ENCODE measurements at places on chromosomes 5 and 9.

GRCh38 chr5:106415541-106415940, 1255.2 kb downstream of the EFNA5 start:
- DNase-seq, result no peak

- DNase-seq, result no peak
These were observed 55.9 kb downstream of the TMC1 start for GRCh38 chr9:72577212-72577753.

DNA sequence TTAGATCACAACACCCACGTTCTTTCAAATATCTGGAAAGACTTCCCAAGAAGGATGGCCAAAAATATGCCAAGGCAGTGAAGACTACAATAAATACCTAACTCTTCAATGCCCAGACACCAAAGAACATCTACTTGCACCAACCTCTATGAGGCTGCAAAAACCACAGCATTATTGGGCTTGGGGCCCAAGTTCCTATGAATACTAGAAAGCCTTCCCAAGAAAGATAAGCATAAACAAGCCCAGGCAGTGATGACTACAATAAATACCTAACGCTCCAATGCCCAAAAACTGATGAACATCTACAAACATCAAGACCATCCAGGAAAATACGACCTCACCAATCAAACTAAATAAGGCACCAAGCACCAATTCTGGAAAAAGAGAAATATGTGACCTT, 41.3 kb downstream of the AP3B1 start:
- no peak for DNase-seq

- peak; percentile 66 for DNase-seq
These were observed 943 bp downstream of the GALNT12 start for GRCh38 chr9:98808411-98808815.

- DNase-seq, result no peak
These were observed 2.5 kb downstream of the ACER2 start for GRCh38 chr9:19411316-19411715.

DNA sequence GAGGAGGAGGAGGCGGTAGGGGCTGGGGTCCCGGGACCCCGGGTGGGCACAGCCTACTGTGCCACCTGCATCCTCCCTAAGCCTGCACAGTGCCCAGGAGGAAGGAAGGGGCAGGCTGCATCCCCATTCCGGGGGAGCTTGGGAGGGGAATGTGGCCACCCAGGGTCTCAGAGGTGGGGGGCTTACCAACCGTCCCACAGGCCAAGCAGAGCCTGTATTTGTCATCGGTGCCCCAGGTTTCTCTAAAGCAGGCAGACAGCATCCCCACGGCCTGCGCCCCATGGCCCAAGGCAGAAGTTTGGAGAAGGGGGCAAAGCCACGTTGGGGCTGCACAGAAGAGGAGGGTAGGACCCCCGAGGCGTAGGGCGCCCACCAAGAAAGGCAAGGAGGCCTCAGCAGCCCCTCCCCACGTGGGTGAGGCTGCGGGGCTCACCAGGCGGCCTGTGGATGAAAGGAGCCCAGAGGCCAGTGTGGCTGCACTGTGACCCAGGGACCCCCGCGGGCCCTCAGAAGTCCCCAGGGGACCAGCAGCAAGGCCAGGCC, 507 bp upstream of the GPSM1 start:
- no peak for DNase-seq

DNA sequence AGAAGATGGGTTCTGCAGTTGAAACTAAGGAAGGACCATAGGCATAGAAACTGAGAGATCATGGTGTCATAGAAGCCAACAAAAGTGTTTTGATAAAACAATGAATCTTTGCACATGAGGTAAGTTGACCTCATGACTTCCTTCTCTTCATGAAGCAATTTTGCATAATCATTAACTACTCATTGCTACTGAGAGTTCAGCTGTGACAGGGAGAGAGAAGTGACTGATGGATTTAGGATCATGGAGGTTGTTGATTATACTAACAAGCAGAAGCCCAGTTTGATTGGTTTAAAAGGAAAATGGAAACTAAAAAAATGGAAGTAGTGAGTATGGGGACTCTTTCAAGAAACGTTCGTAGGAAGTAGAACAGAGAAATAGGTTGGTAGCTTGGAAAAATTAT, 51.2 kb downstream of the PARP8 start:
- DNase-seq, result peak; percentile 76

DNA sequence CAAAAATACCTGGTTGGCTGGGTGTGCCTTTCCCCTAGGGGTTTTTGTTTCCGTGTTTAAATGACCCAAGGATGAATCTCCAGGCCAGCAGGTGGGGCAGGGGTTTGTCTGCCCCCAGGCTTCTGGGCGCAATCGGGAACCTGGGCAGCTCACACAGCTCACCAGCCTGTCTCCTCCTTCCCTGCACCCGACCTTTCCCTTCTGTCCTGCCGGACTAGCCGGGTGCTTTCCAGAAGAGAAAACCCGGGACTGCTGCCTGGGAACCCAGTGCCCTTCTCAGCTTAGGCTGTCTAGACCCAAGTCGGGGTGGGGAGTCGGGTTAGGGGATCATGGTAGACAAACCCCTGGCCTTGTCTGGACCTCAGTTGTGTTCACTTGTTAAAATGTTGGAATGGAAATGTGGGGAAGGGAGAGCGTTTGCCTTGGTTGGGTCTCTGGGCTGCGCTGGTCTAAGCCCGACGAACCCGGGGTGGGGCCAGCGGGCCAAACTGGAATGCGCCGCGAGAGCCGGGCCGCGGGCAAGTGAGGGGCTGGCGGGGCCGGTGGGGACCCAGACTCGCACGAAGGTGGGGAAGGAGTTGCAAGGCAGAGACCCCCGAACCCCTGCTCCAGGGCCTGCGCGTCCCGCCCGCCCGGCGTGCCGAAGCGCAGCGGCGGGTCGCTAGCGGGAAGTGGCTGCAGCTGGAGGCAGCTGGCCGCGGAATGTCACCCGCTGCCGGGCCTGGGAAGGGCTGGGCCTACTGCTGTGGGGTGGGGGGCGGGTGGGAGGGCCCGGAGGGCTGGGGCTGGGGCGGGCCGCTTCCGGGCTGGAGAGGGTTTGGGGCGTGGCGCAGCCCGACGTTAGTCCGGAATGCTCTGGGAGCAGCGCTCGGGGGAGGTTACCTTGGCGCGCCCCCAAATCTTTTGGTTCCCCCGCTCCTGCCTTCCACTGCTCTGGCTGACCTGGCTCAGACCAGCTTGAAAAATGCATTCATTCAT, 84.6 kb downstream of the DAB2IP start:
- DNase-seq, result no peak

DNA sequence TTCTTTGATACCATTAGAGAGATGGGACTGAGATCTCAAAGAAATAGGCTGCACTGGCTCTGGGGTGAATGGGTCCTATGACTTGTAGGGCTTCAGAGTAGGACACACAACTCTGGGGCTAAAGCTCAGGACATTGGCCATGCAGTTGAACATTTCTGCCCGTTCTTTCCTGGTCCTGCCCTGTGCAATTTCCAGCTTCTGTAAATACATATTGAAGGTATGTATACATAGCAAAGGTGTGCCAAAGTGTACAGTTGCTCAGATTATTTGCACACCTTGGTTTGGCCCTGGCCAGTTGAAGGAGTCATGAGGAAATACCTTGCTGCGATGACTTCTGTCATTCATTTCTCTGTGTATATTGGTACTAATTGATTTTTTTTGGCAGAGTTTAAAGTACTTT, 52.8 kb upstream of the TAF11L2 start:
- DNase-seq, result no peak

All from ACHN (cell line).